NCI-H1436 treated with DMSO at 0.1 percent for 48 hours (cell line): ENCODE measurements at places on chromosomes 6 and 20.

- DNase-seq = no peak
These were observed 138.1 kb downstream of the TFAP2A start for GRCh38 chr6:10276660-10277287.

DNA sequence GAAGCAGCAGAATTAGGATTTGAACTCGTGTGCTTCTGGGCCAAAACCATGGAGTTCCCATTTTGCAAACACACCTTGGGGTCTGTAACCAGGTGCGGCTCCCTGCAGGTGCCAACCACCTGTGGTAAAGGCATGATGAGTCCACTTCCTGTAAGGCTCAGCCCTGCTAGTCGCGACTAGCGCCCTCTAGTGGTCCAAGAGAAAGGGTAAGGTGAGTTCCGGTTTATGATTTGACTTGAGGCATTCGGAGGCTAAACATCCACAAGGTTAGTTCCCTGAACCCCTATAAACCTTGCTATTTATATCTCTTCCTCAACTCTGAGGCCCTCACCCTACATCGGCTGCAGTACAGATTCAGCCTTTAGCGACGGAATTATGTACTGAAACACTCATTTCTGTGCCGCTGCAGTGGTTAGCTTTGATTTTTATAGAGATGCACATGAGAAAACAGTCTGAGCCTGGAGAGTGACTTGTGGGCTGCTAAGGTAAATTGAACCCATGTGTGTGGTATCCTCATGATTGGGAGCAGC, 173.4 kb downstream of the PLCB1 start:
- DNase-seq = peak; percentile 19

- no peak for DNase-seq
These were observed 475.7 kb downstream of the CD83 start for GRCh38 chr6:14593286-14593685.

GRCh38 chr6:96391776-96392360, 129.7 kb upstream of the UFL1 start:
- peak; percentile 62 for DNase-seq

GRCh38 chr6:157518397-157519250, 137.6 kb downstream of the ZDHHC14 start:
- DNase-seq = no peak

- DNase-seq = no peak
These were observed 46.6 kb downstream of the DUSP22 start for GRCh38 chr6:338815-339262.

- no peak for DNase-seq
These were observed 321.8 kb downstream of the HACE1 start for GRCh38 chr6:104537872-104538271.

GRCh38 chr6:41345901-41346300, 10.5 kb downstream of the NCR2 start:
- no peak for DNase-seq

- no peak for DNase-seq
These were observed 2.1 kb downstream of the FKBP1C start for GRCh38 chr6:63213325-63213724.

DNA sequence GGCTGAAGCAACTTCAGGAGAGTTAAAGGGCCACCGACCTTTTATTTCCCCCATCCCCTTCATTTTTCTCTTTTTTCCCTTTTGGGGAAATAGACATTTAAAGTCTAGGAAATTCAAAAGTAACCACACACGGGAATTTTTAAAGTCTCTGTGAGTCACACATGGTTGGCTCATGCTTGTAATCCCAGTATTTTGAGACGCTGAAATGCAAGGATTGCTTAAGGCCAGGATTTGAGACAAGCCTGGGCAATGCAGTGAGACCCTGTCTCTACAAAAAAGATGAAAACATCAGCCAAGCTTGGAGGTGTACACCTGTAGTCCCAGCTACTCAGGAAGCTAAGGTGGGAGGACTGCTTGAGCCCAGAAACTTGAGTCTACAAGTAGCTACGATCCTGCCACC, 34.2 kb downstream of the KATNA1 start:
- DNase-seq = no peak

DNA sequence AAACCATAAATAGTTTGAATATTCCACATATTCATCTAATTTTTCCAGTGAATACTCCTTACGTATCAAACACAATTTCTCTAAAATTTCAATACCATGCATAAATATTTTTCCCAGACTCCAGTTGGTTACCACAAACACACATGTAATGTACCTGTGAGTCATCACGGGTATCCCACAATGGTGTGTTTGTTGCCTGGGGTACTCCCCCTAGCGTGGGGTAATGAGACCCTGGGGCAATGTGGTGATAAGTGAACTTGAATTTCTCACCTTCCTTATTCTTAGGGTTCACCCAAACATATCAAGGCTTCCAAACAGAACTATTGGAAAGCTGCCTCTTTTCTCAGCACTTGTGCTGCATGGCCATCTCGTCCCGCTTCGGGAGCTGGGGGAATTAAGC, 51.0 kb downstream of the STX7 start:
- no peak for DNase-seq

GRCh38 chr6:131733376-131734016, 22.7 kb upstream of the CTAGE9 start:
- DNase-seq = no peak

- DNase-seq = peak; percentile 56
These were observed 62.0 kb upstream of the CD83 start for GRCh38 chr6:14055541-14055940.

DNA sequence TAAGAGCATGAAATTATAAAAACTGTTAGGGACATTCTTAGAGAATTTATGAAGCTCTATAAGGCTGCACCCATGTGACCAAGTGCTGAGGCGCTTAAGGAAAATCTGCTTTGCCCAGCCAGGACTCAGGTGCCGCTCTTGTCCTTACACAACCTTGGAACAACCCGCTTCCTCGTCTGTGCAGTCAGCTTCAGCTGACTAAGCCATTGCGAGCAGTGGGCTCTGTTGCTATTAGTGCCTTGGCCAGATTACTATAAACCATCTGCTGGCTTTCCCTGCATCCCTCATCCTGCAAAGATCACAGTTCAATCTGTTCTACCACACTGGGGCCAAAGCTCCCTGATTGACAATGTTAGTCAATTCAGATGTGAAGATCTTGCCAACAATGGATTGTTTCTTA, 89.1 kb upstream of the E2F3 start:
- no peak for DNase-seq

DNA sequence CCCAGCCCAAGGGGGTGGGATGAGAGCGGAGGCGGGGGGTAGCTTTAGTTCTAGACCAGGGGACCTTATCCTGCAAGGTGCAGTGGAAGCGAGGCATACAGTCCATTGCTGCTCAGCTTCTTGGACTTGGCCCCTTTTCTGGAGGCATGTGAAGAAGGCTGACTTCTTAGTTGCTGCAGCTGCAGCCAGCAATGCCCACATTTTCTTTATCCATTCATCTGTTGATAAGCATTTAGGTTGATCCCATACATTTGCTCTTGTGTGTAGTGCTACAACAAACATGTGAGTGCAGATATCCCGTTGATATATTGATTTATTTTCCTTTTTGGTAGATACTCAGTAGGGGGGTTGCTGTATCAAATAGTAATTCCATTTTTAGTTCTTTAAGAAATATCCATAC, 461.2 kb upstream of the IMPG1 start:
- no peak for DNase-seq

GRCh38 chr6:103105686-103106085, 1712.2 kb downstream of the GRIK2 start:
- DNase-seq = no peak

DNA sequence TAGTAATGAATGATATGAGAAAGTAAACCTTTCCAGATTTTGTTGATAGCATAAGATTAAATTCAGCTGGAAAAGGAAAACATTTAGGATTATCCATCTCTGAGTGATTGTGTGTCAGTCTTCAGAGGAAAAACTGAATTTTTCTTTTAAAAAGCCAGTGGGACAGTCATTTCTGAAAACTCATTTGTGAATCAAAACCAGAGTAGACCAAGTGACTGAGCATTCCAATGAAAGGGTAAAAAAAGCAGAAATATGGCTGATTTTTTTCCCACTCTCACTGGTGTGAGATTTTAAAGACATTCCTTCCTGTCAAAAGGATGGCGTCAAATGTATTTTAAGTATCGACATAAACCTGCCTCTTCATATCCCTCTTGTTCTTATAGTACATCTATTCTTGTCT, 214.0 kb downstream of the GMPR start:
- no peak for DNase-seq

DNA sequence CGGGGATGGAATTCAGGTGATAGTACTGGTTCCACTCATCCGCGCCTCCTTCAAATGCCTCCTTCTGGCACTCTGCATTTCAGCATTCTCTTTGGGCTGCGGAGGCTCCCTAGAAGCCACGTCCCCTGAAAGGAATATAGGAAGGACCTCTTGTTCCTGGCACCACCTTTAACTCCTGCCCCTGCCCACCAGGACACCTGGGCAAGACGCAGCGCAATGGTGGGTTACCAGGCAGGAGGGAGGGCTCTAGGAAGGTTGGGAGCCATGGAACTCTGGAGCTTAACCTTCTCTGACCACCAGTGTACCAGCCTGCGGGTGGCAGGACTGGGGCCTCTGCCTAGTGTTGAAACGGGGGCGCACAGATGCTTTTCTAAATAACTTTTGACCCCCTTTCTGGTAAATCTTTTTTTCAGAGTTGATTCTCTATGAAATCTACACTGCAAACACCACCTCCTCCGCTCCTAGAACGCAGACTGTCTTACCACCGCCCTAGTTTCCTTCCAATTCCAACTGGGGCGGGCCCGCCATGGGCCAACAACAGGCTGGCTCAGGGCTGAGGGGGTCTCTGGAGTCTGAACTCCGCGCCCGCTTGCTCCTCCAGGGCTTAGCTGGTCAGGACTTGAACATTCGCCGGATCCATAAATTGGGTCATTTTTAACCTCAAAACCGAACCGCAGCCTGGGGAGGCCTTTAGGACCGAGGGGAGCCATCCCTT, 871 bp upstream of the SYNDIG1 start:
- no peak for DNase-seq

DNA sequence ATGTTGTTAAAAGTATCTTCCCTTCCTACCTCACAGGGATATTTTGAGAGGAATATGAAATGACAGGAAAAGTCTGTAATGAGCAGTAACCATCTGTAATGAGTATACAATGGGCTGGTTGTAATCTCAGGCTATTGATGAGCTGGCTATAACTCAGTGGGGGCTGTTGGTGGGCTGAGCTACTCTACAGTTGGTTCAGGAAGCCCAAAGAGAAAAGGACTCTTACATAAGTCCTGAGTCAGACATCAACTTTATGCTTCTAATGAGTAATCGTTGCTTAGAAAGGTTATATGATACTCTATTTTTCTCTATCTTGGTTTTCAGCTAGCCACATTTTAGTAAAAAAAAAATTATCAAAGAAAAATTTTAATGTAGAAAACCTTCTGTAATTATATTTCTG, 26.4 kb downstream of the ZNF391 start:
- no peak for DNase-seq

- no peak for DNase-seq
These were observed 597 bp downstream of the ADA start for GRCh38 chr20:44650771-44651433.

DNA sequence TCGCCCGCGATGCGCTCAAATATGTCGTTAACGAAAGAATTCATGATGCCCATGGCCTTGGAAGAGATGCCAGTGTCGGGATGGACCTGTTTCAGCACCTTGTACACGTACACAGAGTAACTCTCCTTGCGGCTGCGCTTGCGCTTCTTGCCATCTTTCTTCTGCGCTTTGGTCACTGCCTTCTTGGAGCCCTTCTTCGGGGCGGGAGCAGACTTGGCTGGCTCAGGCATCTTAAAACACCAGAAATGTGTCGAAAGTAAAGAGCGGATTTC, 36.4 kb downstream of the HFE start:
- no peak for DNase-seq

DNA sequence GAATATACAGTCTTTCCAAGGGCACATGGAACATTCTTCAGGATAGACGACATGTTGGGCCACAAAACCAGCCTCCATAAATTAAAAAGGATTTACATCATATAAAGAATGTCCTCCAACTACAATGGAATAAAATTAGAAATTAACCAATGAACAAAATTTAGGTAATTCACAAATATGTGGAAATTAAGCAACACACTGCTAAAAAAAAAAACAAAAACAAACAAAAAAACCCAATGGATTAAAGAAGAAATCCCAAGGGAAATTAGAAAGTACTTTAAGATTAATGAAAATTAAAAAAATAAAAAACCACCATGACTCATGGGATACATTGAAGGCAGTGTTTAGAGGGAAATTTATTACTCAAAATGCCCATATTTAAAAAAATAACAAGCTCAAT, 21.4 kb upstream of the NT5E start:
- DNase-seq = no peak

DNA sequence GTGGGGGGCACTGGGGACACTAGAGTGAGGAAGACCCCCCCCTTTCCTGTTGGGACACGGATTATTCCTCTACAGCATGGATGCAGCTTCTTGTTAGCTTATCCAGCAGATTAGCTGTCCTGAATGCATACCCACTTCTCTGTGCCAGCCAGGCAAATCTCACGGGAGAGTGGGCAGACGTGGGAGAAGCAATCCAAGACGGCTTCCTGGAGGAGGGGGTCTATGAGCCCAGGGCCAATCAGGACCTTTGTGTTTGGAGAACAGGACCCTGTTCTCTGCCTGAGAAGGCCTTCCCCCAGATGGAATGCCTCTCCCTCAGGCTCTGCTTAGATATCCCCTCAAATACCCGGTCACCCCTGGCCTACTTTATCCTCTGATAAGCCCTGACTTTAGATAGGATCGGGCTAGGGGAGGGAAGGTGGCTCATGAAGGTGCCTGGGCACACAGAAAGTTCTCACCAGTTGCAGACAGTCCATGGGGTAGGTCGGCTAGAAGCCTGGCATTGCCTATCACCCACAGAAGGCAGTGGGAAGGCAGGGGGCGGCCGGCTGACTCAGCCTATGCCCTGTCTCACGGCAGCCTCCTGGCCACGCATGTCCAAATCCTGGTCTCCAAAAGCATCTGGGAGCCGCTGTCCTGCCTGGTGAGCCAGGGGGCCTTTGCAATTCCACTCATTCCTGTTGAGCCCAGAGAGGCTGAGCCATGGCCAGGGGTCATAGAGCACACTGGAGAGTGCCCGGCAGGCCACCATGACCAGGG, 34.7 kb downstream of the SUN5 start:
- no peak for DNase-seq

DNA sequence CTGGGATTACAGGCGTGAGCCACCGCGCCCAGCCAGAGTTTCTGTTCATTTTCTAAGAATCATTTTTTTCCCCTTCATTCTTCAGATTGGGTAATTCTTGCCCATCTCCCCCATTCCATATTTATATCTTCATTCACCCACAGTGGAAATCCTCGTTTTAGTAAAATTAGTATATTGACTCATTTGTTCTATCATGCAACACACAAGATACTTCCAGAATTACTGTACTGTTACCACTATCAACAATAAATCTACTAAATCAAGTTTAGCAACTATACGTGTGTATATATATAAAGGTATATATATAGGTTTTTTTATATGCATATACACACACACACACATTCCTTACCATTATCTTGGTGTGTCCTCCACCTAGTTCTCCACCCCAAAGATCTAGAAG, 41.2 kb upstream of the KCNG1 start:
- no peak for DNase-seq

GRCh38 chr6:56231827-56232226, 15.6 kb downstream of the COL21A1 start:
- DNase-seq = no peak

GRCh38 chr6:56244528-56245253, 2.7 kb downstream of the COL21A1 start:
- DNase-seq = no peak
